ENCODE measurements at places on chromosomes 16 and 17.

DNA sequence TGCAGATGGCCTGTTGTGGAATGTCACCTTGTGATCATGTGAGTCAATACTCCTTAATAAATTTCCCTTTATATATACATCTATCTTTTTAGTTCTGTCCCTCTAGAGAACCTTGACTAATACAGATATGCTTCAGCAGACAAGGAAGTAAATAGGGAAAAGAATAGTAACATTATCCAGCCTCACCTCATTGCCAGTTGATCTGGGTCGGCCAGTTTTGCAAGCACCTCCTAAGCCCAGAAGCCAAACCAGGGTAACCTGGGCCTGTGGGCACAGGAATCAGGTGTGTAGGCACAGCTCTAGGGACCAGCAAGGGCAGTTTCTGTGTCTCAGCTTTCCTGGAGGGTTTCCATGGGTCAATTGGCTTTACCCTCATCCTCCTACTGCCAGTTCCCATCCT, 11.9 kb upstream of the CCL17 start:
- H3K27ac ChIP-seq = no peak overlapping the region
- H3K36me3 ChIP-seq = no peaks in the 10 kb centered on the region
- DNase-seq = no peak

DNA sequence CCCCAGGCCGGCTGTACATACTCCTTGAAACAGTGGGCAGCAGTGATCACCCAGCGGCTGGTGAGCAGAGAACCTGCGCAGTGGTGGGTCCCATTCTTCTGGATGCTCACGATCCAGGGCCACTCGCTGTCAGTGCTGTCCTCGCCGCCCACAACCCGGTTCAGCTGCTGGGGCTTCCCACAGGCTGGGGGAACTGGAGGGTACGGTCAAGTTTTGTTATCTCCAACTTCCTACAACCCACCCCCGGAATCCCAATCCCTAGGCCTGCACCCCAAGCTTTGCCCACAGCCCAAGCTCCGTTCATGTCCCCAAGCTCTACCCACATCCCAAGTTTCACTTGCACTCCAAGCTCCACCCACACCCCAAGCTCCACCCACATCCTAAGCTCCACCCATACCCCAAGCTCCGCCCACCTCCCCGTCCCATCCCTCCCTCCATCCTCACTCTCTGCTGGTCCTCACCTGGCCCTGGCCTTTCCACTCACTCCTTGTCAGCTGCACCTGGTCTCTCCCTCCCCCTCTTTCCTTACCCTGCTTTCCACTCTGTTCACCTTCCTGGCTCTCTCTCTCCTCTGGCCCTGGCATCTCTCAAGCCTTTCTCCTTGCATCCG, 1.8 kb downstream of the PRSS22 start:
- peaks cover 3% of the 10 kb centered on the region for H3K4me1 ChIP-seq
- H3K36me3 ChIP-seq = peaks cover 4% of the 10 kb centered on the region
- no peak overlapping the region for H3K4me3 ChIP-seq
- no peak for DNase-seq

- no peak overlapping the region for H3K27ac ChIP-seq
- no peaks in the 10 kb centered on the region for H3K36me3 ChIP-seq
- H3K4me3 ChIP-seq = no peak overlapping the region
- no peak for DNase-seq
- H3K4me1 ChIP-seq = no peaks in the 10 kb centered on the region
These were observed 89.1 kb downstream of the SSH2 start for GRCh38 chr17:29840884-29841283.

DNA sequence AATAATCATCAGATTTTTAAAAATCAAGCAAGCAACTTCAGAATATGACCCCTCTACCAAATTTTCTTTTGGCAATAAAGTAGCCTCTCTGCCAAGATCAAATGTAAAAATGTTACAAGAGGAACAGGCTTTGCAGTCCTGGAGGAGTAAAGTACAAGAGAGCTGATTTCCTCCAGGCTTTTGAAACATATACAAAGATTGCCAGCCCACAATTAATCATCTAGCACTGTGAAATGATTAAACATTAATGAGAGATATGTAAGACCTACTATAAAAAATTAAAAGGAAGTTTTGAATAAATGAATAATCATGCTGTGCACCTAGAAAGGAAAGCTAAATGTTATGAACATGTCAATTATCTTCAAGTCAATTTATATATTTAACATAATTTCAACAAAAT, 26.3 kb downstream of the TXNDC11 start:
- peaks cover 12% of the 10 kb centered on the region for H3K4me1 ChIP-seq
- H3K36me3 ChIP-seq = peaks cover 42% of the 10 kb centered on the region
- no peak for DNase-seq
- no peaks in the 10 kb centered on the region for H3K27me3 ChIP-seq
- H3K4me3 ChIP-seq = no peak overlapping the region

DNA sequence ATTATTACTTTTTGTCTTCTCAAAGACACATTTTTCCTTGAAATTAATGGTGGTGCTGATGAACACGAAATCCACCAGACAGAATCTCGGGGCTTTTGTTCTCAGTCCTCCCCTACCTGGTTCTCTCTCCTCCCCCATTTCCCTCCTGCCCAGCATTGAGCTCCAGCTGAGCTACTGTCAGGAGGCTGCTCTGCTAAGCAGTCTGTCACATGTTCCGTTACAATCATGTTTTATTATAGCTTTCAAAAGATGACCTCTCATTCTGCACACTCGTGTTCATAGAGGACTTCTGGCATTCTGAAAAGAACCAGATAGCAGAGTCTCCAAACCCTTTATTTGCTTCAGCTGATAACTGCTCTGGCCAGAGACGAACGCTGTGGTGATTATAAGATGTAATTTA, 732.5 kb upstream of the RBFOX1 start:
- no peaks in the 10 kb centered on the region for H3K36me3 ChIP-seq
- DNase-seq = no peak
- H3K4me3 ChIP-seq = no peak overlapping the region
- no peaks in the 10 kb centered on the region for H3K4me1 ChIP-seq
- no peaks in the 10 kb centered on the region for H3K27me3 ChIP-seq

- H3K27me3 ChIP-seq = peaks cover 85% of the 10 kb centered on the region
- no peak for DNase-seq
- H3K4me3 ChIP-seq = no peak overlapping the region
- no peak overlapping the region for H3K27ac ChIP-seq
These were observed 796 bp downstream of the HOXB3 start for GRCh38 chr17:48589060-48589830.

GRCh38 chr16:67987460-67988160, 7.3 kb upstream of the DPEP3 start:
- peaks cover 19% of the 10 kb centered on the region for H3K4me1 ChIP-seq
- H3K27me3 ChIP-seq = no peaks in the 10 kb centered on the region
- no peak overlapping the region for H3K27ac ChIP-seq
- H3K36me3 ChIP-seq = no peaks in the 10 kb centered on the region
- DNase-seq = no peak
- H3K4me3 ChIP-seq = no peak overlapping the region

- DNase-seq = no peak
- no peak overlapping the region for H3K4me3 ChIP-seq
These were observed 137.6 kb downstream of the ITFG1 start for GRCh38 chr16:47323241-47323640.

GRCh38 chr16:84553873-84554399, 49.5 kb upstream of the MEAK7 start:
- peak; percentile 62 for DNase-seq
- H3K27me3 ChIP-seq = no peaks in the 10 kb centered on the region
- H3K36me3 ChIP-seq = peaks cover 32% of the 10 kb centered on the region
- H3K4me3 ChIP-seq = peak overlapping the region; percentile 94
- H3K27ac ChIP-seq = peak overlapping the region; percentile 94

GRCh38 chr16:12300490-12300889, 324.0 kb downstream of the SNX29 start:
- H3K27ac ChIP-seq = no peak overlapping the region
- no peaks in the 10 kb centered on the region for H3K36me3 ChIP-seq
- no peak for DNase-seq

GRCh38 chr16:19113577-19114358, at the start of gene ITPRIPL2:
Gene ITPRIPL2 (plus strand): TSS chr16:19113964. CDS start chr16:19114462, 498 bp downstream.
- H3K27me3 ChIP-seq = no peaks in the 10 kb centered on the region
- H3K27ac ChIP-seq = peak within 1 kb of the TSS; percentile 85
- H3K36me3 ChIP-seq = peaks cover 5% of the 10 kb centered on the region
- H3K4me3 ChIP-seq = peak within 1 kb of the TSS; percentile 84
- DNase-seq = peak; percentile 45
- peaks cover 39% of the 10 kb centered on the region for H3K4me1 ChIP-seq

DNA sequence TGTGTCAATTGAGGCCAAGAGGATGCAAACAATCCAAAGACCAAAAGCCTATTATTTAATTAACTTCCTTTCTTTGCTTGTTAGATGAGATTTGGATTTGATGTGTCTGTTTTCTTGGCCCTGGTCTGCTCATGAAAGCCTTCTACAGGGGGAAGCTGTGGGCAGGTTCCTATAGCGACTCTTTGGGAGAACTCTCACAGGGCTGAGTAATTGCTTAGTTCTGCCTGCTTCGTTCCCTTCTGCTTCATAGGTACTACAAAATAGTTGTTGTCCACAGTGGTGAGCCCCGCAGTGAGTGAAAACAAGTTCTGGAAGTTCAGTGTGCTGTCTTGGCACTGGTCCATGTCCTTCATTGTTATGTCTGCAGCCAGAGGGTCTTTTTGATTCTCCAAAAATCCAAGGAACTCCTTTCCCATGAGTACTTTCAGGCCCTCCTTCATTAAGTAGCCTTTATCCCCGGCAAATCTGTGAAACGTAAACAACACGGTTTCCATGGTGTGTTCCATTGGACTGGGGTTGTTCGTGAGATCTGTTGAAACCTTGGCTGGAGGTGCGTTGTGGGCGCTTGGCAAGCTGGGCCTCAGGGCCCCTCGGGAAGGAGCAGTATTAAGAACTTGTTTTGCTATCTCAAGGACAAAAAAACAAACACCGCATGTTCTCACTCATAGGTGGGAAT, 30.0 kb upstream of the ANKRD40CL start:
- no peak overlapping the region for H3K4me3 ChIP-seq
- no peak for DNase-seq
- peaks cover 5% of the 10 kb centered on the region for H3K27me3 ChIP-seq
- no peaks in the 10 kb centered on the region for H3K36me3 ChIP-seq

- H3K27me3 ChIP-seq = no peaks in the 10 kb centered on the region
- H3K36me3 ChIP-seq = peaks cover 14% of the 10 kb centered on the region
These were observed 29.8 kb downstream of the GPATCH8 start for GRCh38 chr17:44473367-44473766.

DNA sequence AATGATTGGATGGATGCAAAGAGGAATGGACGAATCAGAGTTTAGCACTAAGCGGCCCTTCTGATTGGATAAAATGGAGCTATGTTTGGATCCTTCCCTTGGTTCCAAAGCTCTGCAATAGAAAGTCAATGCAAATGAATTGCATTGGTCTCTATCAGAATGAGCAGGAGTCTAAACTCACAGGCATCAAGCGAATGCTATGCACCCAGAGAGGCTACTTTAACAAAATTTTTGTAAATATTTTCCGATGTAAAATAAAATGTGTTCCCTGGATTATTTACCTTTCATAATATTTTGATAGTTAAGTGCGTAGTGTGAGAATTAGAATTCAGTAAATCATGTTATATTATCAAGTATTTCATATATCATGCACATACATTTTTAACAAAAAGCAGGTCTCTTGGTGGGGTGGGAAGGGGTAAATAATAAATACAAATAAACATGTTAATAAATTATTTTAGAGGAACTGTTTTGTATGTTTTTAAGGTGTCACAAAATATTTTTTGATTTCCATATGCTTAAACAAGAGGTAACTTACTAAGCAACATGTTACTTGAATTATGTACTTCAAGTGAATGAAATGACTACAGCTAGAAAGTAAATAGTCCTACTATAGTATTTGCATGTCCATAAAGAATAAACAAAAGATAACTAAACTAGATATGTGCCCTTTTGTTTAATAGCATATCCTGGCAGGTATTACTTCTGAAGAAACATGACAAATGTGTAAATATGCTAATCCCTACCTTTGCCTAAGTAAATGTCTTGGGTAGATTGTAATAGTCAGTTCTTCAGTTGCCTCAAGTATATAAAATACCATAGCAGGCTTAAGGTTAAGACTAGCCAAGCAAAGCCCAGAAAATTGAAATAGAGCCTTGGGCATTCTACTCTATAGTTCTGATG, 4.4 kb upstream of the UNK start:
- peaks cover 48% of the 10 kb centered on the region for H3K4me1 ChIP-seq
- DNase-seq = no peak
- peaks cover 41% of the 10 kb centered on the region for H3K36me3 ChIP-seq
- peak overlapping the region; percentile 100 for H3K27ac ChIP-seq
- peaks cover 3% of the 10 kb centered on the region for H3K27me3 ChIP-seq

DNA sequence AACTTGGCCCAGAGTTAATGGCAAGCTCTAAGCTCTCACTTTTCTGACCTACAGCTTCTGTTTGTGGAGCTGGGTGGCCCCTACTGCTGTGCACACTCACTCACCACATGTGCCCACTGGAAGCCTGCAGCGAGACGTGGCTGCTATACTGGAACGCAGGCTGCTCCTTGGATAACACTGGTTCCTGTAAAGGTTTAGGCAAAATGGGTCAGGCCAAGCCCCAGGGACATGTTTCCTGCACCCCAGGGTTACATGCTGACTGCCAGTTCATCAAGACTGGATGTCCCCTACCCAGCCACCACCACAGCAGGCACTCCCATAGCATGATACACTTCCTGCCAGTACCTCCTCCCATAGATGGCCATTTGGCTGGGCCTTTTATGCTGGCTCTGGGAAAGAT, 8.3 kb downstream of the POLDIP2 start:
- H3K36me3 ChIP-seq = peaks cover 56% of the 10 kb centered on the region
- no peak overlapping the region for H3K27ac ChIP-seq
- no peaks in the 10 kb centered on the region for H3K27me3 ChIP-seq
- H3K4me3 ChIP-seq = no peak overlapping the region
- no peak for DNase-seq

GRCh38 chr17:9577373-9577709, 899 bp downstream of the CFAP52 start:
- H3K36me3 ChIP-seq = peaks cover 1% of the 10 kb centered on the region
- peaks cover 18% of the 10 kb centered on the region for H3K4me1 ChIP-seq
- no peaks in the 10 kb centered on the region for H3K27me3 ChIP-seq
- H3K27ac ChIP-seq = no peak overlapping the region

All from T-helper 2 cell treated with Interferon-gamma antibody and Interleukin-4, amounts not matched to agents 5 μg/mL and 100 μg/mL, for 36 hours (primary cell).